ENCODE measurements at places on chromosomes 1 and 21.
A peak's percentile ranks its signal among the peaks of the same experiment; 100 is the strongest.

DNA sequence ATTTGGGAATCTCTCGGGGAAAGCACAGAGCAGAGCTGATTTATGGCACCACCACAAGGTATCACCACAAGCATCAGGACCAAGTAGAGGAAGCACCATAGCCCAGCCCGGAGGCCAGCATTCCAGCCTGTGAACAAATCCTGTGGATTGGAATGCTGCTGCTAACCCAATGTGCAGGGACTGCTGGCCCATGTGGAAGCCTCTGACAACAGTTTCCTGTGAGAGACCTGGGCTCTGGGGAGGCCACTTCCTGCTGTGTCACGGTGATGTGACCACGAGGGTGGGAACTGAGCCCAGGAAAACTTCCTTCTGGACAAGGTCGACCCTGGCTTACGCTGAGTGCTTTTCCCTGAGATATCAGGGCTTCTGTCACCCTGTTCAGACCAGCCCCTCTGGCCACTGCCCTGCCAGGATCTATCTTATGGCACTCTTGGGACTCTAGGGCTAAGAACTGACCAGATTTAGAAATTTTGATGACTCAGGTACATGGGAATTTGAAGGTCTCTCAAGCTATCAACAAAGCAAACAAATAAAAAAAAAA lies 88.3 kb upstream of the NGF start:
- peak; percentile 83 for DNase-seq

DNA sequence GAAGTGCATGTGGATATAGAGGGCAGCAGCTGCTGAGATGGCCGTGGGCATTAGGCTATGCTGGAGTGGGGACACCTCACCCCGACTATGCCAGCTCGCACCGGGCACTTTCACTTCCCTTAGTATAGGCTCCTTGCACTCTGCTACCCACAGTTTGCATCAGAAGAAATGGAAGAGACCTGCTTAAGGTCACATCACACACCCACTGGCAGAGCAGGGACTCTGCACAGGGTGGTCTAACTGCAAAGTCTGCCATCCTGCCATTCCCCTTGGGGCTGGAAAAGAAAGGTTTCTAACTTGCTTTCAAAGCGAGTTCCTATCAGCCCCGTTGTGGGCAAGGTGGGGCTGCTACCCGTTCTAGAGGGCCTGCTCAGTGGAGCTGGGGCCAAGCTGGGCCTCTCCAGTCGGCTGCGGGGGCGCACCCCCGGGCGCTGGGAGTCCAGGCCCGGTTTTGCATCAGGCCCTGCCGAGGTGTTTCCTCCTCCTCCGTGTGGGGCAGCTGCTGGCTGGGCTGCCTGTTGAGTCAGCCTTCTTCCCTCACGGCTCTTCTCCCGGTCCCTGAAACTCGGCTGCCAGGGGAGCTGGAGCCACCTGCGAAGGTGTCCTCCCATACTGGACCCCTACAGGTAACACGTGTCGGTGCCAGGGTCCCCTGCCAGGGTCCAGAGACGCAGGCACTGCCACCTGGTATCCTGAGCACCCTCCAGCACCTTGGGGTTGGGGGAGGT lies at the start of gene SYTL1:
Gene SYTL1, plus strand, starts transcription at position 498 of the 728 bp plus-strand sequence. CDS start 3,313 bp downstream, outside the sequence.
- DNase-seq = peak; percentile 61

- DNase-seq = no peak
These were observed 18.2 kb downstream of the KIF17 start for GRCh38 chr1:20699558-20699957.

GRCh38 chr1:5647234-5647633 lies 345.0 kb downstream of the NPHP4 start:
- no peak for DNase-seq

DNA sequence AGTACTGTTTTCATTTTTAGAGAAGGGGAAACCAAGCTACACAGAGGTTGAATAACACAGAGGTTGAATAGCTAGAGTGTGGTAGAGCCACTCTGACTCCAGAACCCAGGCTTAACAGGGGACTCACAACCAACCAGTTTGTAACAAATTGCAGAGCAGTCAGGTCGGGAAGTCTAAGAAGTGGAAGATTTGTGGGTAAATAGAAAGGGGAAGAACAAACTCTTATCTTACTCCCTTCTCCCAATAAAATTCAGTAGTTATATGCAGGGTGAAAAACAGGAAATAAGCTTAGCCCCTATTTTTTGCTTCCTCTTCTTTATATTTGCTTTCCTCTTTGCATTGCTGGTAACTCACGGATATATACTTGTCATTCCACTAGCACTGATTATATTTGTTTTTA lies 23.2 kb downstream of the CDC42 start:
- DNase-seq = no peak

DNA sequence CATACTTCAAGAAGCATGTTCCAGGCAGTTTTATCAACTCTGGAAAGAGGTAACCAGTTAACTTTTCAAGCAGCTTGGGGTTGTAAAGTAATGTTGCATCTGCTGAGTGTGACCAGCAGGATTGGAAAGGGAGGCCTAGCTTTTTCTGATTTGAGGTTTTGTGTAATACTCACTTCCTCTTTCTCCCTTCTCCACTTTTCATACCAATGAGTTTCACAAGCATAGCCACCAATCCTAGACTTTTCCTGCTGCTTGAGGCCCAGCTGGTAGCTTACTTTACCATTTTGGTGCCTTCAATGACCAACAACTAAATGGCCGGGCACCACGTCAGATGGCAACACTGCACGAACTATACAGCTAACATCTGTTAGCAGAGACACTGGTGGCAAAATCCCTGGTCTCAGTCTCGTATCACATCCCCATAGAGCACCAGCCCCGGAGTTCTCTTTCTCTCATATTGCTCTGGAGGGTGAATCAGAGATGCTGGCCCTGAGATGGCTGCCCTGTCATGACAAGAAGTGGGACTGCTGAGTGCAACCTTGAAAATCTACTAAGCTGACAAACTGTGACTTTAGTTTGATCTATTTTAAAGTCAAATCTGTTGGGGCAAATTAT lies 14.8 kb upstream of the GPR88 start:
- peak; percentile 13 for DNase-seq

Data from cardiac fibroblast (primary cell).